AG04450 (cell line): ENCODE measurements at places on chromosomes 1 and 21.

DNA sequence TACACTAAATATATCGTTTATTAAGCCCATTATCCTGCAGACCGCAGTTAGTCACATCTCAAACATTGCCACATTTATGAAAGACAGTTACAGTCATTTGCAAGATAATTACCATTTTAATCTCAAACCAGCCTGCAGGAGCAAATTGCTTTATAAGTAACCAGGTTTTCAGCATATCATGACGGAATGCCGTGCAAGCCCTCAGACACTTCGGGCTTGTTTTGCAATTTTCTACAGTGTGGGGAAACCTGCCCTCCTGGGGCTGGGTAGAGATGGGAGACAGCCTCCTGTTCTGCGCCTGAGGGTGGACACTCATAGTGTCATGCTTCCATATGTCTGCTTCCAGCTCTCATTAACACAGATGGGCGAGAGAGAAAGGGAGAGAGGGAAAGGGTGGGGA lies 563.9 kb downstream of the NPHP4 start:
- no peak for DNase-seq

DNA sequence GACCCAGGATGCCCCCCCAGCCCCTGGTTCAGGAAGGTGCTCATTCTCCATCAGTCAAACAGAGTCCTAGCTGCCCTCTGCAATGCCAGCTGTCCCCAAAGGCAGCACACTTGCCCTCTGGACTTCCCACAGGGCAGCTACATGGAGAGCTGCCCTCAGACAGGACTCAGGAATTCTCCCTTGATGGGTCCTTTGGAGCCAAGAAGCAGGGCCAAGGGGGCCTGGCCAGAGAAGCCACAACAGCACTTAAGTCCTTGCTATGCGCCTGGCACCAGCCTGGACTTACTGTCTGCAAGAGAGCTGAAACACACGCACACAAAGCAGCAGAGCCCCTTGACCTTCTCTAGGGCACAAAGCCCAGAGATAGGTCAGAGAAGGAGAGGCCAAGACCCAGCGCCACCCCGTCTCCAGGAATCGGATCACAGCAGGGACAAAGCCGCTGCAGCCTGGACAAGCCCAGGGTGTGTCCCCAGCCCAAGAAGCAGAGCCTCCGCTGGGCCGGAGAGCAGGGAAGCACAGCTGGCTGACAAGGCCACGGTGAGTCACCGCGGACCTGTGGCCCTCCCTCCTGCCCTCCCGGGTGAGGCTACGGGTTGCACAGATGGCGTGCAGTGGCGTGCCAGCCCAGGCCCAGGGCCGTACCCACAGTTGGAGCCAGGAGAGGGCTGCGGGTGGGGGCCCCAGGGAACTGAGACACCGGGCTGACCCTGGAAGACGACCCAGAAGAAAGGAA lies 1.7 kb downstream of the WNT9A start:
- no peak for DNase-seq

DNA sequence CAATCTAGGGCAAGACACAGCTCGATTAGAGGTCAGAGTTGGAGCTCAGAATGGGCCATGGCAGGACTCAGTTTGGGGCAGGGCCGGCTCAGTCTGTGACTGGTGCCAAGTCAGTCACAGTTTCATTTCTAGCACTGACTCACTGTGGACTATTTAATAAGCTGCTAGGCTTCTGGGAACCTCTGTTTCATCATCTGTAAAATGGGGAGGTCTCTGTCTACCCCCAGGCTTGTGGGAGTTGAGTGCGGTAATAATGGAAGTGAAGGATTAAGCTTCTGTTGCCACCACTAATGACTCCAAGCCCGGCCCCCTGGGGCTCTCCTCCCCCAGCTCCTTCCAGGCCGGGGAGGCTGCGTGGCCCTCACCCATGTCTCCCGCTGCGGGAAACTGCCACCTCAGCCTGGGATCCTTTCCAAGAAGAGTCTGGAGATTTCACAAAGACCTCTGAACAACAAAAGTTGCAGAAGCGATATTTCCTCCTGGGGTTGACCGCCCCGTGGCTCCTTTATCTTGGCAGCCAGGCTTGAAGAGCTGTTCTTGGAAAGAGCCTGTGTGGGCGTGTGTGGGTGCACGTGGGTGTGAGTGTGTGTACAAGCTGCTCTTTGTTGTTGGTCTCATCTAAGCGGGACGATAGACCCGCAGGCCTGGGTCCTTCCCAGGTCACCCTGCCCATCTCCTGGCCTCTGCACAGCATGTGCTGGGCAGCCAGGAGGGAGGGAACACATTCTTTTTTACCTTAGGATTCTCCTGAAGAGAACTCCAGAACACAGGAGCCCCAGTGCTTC lies 29.1 kb downstream of the KNCN start:
- no peak for DNase-seq

DNA sequence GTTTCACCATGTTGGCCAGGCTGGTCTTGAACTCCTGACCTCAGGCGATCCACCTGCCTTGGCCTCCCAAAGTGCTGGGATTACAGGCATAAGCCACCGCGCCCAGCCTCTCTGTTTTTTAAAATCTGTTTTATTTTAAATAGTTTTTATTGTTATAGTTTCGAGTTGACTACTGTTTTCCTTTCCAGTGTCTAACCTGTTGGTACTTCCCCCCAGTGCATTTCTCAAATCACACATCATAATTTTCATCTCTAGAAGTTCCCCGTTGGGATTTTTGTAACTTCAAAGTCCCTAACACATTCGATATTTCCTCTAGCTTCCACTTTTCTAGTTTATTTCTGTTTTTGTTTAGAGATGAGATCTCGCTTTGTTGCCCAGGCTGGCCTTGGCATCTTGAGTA lies 7.5 kb downstream of the HES4 start:
- DNase-seq: no peak

DNA sequence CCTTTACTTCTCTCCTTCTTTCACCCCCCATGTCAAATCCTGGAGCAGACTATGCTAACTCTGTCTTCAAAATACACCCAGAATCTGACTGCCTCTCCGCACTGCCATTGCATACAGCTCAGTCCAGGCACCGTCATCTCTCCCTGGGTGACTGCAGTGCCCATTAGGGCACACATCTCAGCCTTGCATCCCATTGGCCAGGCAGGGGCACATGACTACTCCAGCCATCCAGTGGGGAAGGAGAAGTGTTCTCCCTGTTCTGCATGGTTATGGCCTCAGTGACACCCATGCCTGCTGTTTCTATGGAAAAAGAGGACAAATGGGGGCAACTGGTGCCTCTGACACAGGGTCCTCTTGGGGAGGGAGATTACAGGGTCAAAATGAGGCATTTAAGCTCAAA lies 270.5 kb downstream of the MATN1 start:
- no peak for DNase-seq

- no peak for DNase-seq
These were observed 67.6 kb downstream of the MAB21L3 start for GRCh38 chr1:116178837-116179236.

GRCh38 chr1:243746751-243747150 lies 103.3 kb downstream of the AKT3 start:
- DNase-seq: no peak

DNA sequence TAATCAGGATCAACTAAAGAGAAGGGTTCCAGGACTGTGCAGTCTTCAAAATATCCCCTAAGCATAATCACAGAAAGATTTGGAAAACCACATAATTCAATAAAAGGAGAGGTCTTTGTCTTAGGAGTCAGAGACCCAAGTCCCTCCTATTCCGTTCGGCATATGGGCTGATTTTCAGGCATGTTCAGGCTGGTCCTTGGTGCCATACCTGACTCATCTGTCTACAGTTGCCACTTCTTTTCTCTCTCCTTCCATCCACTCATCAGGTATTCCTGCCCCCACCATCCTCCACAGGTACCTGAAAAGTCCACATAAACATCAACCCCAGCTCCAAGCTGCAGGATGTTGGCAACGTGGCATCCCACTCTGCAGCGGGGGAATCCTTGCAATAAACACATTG lies 29.7 kb upstream of the RPL11 start:
- no peak for DNase-seq

- no peak for DNase-seq
These were observed 43.2 kb upstream of the VAMP3 start for GRCh38 chr1:7727809-7728471.

GRCh38 chr1:172640111-172640510 lies 18.8 kb upstream of the FASLG start:
- no peak for DNase-seq

GRCh38 chr1:4411862-4412261 lies 242.5 kb upstream of the AJAP1 start:
- DNase-seq: no peak

DNA sequence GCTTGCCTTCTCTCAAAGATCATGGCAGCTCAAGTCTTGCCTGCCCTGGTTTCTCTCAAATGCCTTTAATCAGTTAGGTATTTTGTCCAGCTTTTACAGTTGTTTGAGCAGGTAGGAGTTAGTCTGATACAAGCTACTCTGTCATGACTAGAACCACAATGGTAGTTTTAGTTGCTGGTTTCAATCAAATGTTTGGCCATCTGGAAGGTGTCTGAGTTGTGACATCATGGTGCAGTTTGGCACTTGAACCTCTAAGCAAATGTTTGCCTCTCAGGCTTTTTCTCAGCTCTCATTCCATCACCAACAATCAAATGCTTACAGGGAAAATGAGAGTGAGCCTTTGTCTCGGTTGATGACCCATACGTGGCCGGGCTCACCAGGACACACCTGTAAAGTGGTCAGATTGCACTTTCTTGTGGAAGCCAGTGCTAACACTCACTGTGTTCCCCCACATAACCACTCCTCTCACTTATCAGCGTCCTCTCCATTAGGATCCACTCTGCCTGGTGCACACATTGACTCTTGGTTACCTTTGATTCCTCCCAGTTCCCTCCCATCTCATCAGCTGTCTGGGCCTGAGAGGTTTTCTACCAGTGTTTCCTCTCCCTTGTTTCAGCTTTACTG lies 67.5 kb downstream of the CCDC185 start:
- DNase-seq: no peak

DNA sequence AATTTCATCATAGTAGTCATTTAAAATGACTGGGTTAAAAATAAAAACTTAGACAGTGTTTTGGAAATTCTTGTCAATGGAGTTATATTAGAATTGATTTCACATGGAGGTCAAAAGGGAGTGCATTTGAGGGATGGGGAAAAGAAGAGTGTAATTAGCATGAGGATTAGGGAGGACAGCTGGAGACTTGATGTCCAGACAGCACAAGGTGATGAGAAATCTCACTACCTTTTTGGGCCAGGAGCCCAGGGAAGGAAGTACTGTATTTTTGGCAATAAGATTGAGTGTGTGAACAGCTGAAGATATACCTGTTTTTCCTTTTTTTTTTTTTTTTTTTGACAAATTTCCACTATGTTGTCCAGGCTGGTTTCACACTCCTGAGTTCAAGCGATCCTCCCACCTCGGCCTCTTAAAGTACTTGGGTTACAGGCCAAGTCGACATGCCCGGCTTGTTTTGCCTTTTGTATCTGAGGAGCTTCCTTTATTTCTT lies 163.6 kb downstream of the PAPPA2 start:
- DNase-seq: no peak

- DNase-seq: no peak
These were observed 18.1 kb upstream of the BEND5 start for GRCh38 chr1:48794816-48795215.
